ENCODE measurements at places on chromosomes 1 and 21. TPM values are rescaled to one million over a fixed set of nuclear protein-coding genes. Genes with fewer than 3 reads are reported as not detected.

Gene BTBD8
- total RNA-seq: 0.63 TPM

Gene FAM72C
- total RNA-seq: 9.1 TPM

Gene ODF2L
- total RNA-seq: 10.1 TPM

Gene SPRR2G
- total RNA-seq: not detected

Gene SRSF4
- total RNA-seq: 60.9 TPM

Gene C1orf167
- not detected for total RNA-seq

Gene MROH9
- not detected for total RNA-seq

Gene TGFB2
- total RNA-seq: 2.4 TPM

Gene RGSL1
- total RNA-seq: not detected

Gene HSPA6
- total RNA-seq: 1.5 TPM

Gene RAD54L
- total RNA-seq: 12.2 TPM

Gene MSH4
- total RNA-seq: 0.13 TPM

Gene ASPM
- 33.5 TPM for total RNA-seq

Gene PADI3
- 0.39 TPM for total RNA-seq

Gene DCST1
- 0.17 TPM for total RNA-seq

Gene SPRR2A
- total RNA-seq: not detected

Gene ST6GALNAC5
- total RNA-seq: 6.7 TPM

Gene ZMYND12
- not detected for total RNA-seq

Gene CFHR5
- total RNA-seq: not detected

Gene CLDN17
- not detected for total RNA-seq

Gene CGN
- 1.6 TPM for total RNA-seq

Gene FCGR3A
- not detected for total RNA-seq

Gene EPHA8
- not detected for total RNA-seq
